Ovary (tissue), 10 donors: ENCODE measurements at places on chromosomes 7 and 10. TPM values are rescaled to one million over a fixed set of nuclear protein-coding genes. Genes with fewer than 3 reads are reported as not detected.

DNA sequence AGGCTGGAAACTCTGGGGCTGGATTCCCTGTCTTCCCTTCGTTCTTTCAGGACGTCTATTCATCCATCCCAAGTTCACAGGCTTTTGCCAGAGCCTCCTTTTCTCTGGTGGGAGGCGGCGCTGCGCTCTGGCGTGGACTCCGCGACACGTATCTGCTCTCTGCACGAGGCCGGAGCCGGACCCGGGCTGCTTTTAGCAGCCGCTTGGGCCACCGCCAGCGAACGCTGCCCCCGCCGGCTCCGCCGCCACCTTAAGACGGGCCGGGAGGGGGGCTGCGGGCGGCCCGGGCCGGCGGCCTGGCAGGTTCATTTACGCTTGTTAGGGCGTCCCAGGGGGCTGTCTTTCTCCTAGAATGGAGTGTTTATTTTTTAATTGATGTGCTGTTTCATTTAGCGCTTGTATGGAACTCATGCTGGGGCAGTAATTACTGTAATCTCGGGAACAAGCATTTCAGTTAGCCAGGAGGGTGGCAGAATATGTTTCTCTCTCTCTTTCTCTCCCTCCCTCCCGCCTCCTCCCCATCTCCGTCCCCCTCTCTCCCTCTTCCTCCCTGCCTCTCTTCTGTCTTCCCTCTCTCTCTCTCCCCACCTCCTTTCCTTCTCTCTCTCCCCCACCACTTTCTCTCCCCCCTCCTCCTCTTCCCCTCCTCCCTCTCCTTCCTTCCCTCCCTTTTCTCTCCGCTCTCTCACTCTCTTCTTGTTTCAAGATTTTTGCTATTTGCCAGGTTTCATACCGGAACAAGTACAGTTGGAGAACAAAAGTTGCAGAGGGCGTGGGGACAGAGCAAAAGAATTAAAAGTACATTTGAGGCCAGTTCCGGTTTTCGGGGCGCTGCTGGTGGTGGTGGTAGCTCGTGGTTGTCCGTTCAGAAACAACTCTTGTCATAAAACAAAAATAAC lies 1.3 kb upstream of the FZD8 start:
- peaks cover 9% of the 10 kb centered on the region for H3K4me1 ChIP-seq
- DNase-seq: peak; percentile 80

- H3K27ac ChIP-seq: no peak overlapping the region
- peaks cover 5% of the 10 kb centered on the region for H3K4me1 ChIP-seq
- DNase-seq: no peak
- no peaks in the 10 kb centered on the region for H3K36me3 ChIP-seq
- no peak overlapping the region for H3K4me3 ChIP-seq
Measured at GRCh38 chr7:25454562-25455041, 226.3 kb upstream of the NPVF start.

DNA sequence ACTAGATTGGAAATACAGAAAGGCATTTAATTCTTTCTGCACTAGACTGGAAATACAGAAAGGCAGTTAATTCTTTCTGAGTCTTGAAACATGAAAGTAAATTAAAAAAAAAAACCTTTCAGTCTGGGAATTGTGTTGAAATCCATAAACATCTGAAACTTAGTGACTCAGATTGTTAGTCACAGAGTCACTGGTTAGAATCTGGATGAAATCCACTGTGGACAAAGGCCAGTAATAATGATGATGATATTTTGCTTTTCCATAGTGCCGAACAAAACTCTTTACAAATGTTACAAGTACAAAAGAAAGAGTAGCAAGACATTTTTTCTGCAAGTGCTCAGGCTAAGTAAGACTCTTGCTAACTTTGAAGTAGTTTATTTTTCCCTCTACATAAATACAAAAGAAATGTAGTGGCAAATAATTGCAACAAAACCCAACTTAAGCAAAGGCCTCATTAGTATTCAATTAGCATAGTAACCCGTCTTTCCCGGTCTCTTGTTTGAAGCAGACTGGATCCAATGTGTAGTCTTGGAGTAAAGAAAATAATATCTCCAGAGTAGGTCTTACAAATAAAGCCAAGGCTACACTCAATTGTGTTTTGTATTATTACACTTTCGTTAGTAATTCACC lies 5.8 kb upstream of the PRTFDC1 start:
- H3K36me3 ChIP-seq: no peaks in the 10 kb centered on the region
- H3K4me1 ChIP-seq: peaks cover 8% of the 10 kb centered on the region
- peak overlapping the region; percentile 72 for H3K27ac ChIP-seq
- H3K27me3 ChIP-seq: no peaks in the 10 kb centered on the region
- no peak for DNase-seq

ABCB8 gene
- 32.6 TPM for total RNA-seq

- no peak overlapping the region for H3K27ac ChIP-seq
- no peaks in the 10 kb centered on the region for H3K4me1 ChIP-seq
- no peaks in the 10 kb centered on the region for H3K36me3 ChIP-seq
- no peak overlapping the region for H3K4me3 ChIP-seq
Measured at GRCh38 chr7:125355899-125356298, 426.3 kb upstream of the POT1 start.

- no peak for DNase-seq
- H3K27me3 ChIP-seq: no peaks in the 10 kb centered on the region
- no peak overlapping the region for H3K27ac ChIP-seq
- no peak overlapping the region for H3K4me3 ChIP-seq
- H3K4me1 ChIP-seq: peaks cover 4% of the 10 kb centered on the region
- no peaks in the 10 kb centered on the region for H3K36me3 ChIP-seq
Measured at GRCh38 chr7:105199386-105199785, 185.4 kb downstream of the KMT2E start.
